ENCODE measurements at places on chromosomes 16 and 17.

GRCh38 chr16:21611198-21611555 is 11.8 kb downstream of the METTL9 start:
- peak; percentile 81 for DNase-seq

DNA sequence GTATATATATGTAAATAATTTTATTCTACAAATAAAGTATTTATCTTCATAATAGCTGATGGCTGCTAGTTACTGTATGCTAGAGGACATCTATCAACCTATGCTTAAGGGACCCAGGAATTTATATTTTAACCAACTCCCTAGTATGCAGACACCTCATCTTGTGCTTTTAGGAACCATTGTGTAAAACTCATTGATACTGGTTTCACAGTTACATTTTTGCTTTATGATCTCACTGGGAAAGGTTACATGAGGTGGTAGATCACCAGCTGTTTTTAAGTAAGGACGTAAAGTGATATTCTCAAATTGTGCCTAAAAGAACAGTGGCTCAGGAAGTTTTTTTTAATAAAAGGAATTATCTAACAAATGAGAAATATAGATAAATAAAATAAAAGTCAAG is 56.4 kb downstream of the VMP1 start:
- peak; percentile 93 for DNase-seq

- DNase-seq: no peak
These were observed 26.1 kb downstream of the XPO6 start for GRCh38 chr16:28185696-28186095.

DNA sequence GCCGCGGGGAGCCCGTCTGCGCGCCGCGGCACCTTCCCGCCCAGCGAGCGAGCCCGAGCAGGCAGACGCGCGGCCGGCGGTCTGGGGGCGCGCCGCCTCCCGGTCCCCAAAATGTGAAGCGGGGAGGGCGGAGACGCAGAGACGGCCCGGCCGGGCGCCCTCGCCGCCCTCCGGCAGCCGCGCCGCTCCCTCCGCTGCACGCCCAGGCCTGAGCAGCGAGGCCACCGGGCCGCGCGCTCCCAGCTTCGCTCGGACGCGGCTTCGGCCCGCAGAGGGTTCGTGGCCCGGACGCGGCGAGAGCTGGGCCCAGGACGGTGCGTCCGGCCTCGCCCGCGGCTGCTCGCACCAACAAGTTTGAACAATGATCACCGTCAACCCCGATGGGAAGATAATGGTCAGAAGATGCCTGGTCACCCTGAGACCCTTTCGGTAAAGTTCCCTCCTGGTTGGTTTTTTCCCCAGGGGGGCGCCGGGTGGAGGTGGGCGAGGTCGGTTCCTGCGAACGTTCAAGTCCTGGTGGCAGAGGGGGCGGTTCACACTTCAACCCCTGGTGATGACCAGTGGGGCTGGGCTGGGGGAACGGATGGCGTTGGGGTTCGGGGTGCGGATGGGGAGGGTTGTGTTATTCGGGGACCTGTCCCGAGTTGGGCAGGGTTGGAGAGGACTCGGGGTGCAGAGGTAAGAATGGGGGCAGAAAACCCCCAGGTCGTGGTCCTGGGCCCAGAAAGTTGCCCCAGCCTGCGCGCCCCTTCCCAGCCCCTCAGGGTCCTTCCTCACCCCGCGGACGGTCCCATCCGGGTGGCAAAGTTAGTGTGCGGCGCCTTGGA is 678 bp downstream of the MGAT5B start:
- DNase-seq: no peak

GRCh38 chr17:45098869-45099616 is 33.3 kb downstream of the PLCD3 start:
- peak; percentile 78 for DNase-seq

DNA sequence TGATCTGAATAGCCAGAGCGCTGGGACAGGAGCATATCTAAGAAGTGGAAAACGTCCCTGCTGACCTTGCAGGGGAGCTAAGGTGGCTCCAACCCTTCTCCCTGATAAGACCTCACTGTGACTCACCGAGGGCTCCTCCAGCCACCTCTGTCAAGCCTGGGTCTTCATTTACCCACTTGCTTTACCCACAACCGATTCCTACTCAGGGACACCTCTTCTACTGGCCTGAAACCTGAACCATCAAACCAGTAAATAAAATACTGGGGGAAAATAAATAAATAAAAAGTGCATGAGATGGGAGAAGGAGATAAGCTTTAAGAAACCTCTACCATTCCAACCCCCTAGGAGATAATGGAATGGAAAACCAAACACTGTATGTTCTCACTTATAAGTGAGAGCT is 80.2 kb upstream of the ALOX12 start:
- no peak for DNase-seq

Measured in fibroblast of mammary gland (primary cell).